ENCODE measurements at places on chromosomes 6 and 20.

- no peak for DNase-seq
These were observed 3.2 kb upstream of the SIRPB2 start for GRCh38 chr20:1494436-1494835.

- no peak for DNase-seq
These were observed 12.3 kb downstream of the PREX1 start for GRCh38 chr20:48815537-48815936.

- peak; percentile 86 for DNase-seq
These were observed 443.7 kb downstream of the GJA1 start for GRCh38 chr6:121879149-121879548.

DNA sequence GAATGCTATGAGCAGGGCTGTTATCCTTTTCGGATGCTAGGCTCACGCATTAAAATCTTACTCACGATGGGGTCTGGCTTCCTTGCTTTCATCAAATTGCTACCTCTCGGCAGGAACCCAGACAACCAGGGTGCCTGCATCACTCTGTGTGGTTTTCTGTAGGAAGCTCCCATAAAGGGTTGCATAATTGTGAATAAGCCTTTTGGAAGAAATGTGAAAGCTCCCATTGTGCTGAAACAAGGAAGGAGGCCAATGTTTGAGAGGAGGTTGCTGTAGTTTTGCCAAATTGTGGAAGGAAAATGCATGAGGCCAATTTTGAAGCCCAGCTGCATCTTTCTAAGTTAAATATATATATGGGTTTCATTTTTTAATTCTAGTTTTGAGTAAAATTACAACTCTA is 615.5 kb downstream of the C6orf118 start:
- DNase-seq, result no peak

GRCh38 chr6:149198265-149198664 is 119.2 kb upstream of the TAB2 start:
- DNase-seq, result no peak

- no peak for DNase-seq
These were observed 210.7 kb downstream of the QKI start for GRCh38 chr6:163625265-163625664.

- DNase-seq, result no peak
These were observed 38.1 kb downstream of the IYD start for GRCh38 chr6:150406948-150407347.

DNA sequence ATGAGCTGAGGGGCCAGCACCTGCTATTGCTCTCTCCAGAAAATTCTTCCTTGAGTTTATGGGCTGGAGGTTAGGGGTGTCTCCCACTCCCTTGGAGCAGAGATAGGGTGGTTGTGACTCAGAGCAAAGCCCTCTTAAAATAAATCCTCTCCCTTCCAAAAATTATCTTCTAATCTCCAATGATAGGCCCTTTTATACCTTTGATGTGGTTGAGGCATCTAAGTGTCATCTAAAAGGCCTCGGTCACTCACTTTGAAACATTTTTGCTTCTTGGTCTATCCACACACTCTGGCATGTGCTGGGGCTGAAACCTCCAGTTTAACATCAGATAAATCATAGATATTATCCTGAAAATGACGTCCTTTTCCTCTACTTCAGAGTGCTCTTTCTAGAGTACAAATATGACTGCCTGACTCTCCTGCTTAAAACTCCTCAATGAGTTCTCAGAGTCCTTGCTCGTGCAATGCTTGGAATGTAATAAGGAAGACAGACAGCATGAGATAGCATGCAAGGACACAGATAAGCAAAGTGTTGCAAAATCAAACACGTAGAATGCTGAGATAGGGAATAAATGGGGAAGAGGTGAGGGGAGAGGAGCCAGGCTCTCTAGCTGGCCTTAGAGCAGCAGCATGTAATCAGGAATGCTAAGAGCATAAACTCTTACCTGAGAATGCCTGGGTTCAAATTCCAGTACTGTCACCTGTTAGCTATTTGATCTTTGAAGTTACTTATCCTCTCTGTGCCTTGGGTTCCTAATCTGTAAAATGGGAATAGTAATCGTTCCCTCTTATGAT is 374.1 kb upstream of the CITED2 start:
- DNase-seq, result peak; percentile 80

- DNase-seq, result peak; percentile 97
These were observed 138.0 kb downstream of the HFE start for GRCh38 chr6:26224940-26225847.

GRCh38 chr20:52181766-52182165 is 9.8 kb downstream of the ZFP64 start:
- no peak for DNase-seq

DNA sequence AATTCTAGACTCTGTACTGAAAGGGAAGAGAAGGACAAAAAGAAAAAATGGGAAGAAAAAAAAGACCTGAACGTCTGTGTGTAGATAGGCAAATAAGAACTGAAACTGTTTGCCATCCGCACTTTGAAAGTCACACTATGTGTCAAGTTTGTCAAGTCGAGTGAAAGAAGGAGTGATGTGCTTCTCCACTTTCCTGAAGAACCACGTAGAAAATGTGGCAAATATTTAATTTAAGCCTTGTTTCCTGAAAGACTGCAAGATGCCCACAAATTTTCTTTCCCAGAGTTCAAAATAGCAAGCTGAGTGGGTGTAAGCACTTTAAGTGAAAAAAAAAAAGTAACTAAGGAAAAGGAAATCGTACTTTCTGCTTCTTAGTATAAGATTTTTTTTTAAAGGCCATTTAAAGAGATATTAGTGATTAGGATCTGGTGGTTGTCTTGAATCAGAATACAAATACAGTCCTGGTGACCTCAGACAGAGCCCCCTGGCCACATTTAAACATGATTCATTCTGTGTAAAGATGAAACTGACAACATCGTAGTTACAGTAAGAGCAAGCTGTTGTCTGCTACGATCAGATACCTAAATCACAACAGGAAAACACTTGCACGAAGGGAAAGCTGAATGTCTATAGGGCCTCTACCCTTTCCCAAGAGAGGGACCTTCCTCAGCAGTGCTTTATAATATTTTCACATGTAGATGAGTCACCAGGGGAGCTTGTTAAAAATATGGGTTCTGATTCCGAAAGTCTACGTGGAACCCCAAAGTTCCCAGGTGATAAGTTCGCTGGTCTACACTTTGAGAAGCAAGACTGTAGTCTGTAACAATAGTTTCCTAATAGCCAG is 102.3 kb downstream of the HIVEP2 start:
- peak; percentile 69 for DNase-seq

- DNase-seq, result no peak
These were observed 738.1 kb downstream of the HDGFL1 start for GRCh38 chr6:23307516-23307915.

- DNase-seq, result peak; percentile 64
These were observed 81.6 kb upstream of the PREP start for GRCh38 chr6:105484238-105485161.

DNA sequence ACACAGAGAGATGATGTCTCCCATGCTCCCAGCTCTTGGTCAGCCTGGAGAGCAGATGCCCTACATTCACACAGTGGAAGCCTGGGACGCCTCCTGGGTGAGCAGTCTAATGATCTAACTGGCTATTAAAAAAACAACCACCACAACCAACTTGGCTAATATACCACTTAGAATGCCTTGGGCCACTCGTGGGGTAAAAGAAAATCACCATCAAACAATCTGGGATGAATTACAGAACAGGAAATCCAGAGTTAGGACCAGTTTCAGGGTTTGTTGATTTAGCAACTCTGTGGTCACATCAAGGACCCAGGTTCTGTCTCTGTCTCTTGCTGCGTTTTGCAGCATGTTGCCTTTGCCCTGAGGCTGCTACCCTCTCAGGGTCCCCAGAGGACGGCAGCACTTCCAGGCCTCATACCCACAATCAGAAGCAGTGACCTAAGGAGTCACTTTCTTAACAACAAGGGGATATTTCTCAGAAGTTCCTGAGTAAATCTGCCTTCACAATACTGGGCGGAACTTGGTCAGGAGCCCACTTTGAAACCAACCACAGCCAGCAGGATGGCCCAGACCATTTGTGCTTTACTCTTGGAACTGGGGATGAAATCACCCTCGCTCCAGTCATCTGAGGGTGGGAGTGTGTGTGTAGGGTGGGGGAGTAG is 118.7 kb downstream of the CLIC5 start:
- peak; percentile 38 for DNase-seq

DNA sequence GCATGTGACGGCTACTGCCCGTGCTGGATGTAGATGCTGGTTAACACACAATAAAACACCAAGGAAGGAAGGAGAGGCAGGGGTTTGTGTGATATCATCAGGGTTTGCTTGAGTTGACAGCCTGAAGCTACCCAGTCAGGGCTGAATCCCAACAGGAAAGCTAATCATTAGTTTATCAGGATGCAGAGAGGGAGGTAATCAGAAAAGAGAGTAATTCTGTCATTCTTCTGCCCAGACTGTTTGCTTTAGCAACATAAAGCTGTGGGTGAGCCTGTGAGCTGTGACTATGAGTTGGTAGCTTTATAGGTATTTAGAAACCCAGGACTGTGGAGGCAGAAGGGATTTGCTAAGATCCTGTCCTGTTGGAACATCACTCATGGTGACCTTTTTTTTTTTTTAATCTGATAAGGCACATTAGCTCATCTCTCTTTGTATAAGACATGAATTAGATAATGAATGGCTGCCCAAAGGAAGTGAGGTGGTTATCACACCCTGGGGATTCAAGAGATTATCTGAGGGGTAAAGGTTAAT is 79.3 kb downstream of the CAP2 start:
- no peak for DNase-seq

- no peak for DNase-seq
These were observed 18.3 kb downstream of the ARHGAP18 start for GRCh38 chr6:129691709-129692108.

- no peak for DNase-seq
These were observed 15.7 kb downstream of the VTA1 start for GRCh38 chr6:142162780-142163179.

GRCh38 chr6:157556671-157557430 is 175.9 kb downstream of the ZDHHC14 start:
- DNase-seq, result no peak

DNA sequence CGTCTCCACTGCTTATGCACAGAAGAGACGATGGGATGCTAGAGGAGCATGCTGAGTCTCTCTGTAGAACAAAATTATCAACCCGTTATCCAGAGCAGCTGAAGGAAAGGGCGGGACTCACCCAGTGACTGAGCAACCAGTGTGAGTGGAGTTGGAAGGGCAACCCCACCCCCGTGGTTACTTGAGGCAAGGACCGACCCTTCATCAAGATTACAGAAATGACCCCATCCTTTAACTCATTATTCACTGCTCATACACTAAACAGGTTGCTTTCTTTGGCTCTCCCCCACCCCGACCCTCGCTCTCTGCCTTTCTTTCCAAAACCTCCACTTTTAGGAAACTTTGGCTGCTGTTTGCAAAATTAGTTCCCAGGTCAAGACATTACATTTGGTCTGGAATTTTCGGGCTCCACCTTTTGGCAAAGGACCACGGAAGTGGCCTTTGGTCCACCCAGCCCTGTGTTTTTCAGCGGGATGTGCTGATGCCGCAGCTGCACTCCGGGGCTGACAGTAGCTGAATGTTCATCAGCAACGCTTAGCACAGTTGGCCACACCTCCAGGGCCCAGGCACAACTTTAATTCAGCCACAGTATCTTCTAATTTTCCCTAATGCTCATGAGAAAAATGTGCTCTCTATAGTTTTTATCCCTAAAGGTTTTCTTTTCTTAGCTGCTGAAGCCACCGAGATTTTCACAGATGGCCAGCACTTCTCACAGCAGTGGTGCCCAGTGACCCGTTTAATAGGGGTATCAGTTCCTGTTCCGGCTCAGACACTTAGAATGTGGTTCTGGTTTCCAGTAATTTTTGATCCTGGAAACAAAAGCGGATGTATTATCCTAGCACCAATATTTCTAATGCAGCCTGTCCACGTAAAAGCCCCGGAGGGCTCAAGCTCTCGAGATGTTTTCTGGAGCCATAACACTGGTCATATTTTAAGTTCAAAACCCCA is 103.6 kb upstream of the NXT1 start:
- peak; percentile 50 for DNase-seq

DNA sequence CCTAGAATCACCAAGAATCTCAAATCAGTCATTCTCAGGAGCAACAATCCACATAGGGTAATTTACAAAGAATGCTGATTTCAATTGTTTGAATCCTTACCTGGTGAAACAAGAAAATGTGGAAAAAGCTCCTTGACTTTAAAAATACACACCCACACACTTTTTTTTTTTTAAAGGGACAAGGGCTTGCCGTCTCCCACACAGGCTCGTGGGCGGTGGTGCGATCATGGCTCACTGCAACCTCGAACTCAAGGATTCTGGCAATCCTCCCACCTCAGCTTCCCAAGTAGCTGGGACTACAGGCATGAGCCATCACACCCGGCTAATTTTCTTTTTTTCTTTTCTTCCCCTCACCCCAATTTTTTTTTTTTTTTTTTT is 30.7 kb downstream of the PARD6B start:
- no peak for DNase-seq

- no peak for DNase-seq
These were observed 1.5 kb downstream of the MTHFD1L start for GRCh38 chr6:150866991-150867501.

- DNase-seq, result no peak
These were observed 62.9 kb upstream of the PLEKHG1 start for GRCh38 chr6:150536835-150537234.

DNA sequence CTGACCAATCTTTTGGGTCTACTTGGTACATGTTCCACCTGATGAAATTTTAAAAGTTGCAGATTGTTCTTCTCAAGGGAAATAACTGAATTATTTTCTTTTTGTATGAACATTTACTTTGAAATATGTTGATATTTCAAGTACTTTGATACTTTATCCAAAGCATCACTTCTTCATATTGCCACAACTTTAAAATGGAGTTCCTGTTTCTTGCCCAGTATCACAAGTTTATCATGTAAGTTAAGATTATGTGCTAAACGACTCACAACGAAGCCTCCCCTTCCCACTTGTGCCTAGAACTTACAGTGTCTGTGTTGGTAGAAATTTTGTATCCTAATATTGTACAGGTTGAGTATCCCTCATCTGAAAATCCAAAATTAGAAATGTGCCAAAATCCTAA is 108.4 kb downstream of the ARID1B start:
- DNase-seq, result no peak

DNA sequence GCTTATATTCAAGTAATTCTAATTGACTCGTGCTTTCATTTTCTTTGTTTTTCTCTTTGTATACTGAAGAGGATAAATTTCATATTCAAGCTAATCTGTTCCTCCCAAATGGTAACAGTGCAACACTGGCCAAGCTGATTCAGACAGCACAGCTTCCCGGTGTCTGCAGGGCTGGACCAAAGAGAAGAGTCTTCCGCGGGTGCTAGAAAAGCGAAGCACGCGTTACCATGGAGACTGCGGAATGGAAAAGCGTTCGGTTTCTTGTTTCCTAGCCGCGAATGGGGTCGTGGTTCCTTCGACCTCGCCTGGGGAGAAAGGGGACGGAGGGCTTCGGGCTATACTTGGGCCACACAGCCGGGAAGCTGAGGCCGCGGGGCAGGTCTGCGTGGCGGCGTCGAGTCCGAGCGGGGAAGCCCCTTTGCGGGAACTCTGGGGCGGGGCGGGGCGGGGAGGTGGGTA is 6.2 kb upstream of the ZNF311 start:
- peak; percentile 74 for DNase-seq

DNA sequence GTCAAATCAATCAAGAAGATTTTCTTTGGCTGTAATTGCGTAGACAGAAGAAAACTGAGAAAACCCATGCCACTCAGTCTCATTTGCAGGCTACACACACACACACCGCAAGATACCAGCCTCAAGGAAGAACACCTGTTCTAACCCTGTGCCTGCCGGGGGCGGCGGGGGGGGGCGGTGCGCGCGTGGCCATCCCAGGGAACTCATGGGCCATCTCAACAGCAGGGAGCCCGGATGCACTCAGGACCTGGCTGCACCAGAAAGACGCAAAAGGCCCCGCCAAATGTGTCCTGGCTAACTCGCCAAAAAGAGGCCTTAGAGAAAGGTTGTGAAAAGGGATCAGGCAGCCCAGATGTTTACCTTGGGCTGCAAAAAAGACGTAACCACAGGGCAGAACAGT is 2.1 kb downstream of the B3GAT2 start:
- no peak for DNase-seq

- no peak for DNase-seq
These were observed 3.9 kb upstream of the TRIM38 start for GRCh38 chr6:25958700-25959162.

All from choroid plexus epithelial cell (primary cell).